CD14-positive monocyte (primary cell): ENCODE measurements at places on chromosomes 2 and 18.

DNA sequence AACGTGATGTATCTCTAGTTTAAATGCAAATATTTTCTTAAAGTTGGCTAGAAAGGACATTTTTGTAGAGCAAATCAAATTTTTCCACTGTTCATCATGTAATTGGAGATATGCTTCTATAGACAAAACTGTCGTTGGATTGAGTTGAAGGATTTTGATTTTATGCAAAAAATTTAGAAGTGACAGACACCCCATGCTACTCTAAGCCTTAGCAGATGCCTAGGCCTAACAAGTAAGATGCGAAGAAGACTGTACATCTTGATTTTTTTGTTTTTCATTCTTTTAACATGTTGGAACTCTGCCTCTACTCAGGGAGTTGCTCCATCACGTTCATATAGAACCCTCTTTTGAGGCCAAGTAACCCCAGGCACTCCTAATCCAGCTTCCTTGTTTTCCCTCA, 331.0 kb downstream of the PARD3B start:
- no peak for DNase-seq

DNA sequence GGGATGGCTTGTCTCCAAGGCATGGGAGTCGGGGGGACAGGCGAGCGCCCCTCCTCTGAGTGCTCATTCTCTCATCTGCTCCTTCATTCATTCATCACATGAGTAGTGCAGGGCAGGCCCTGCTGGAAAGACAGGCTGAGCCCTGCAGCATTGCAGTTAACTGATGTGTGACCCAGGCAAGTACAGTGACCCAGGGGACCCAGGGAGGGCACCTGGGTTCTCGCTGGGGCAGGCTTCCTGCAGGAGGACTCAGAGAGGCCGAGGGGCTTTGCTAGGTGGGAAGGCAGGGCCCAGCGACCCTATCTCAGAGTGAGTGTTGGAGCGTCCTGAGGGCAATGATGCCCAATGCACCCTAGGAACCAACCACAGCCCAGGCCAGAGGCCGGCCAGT, 30.6 kb downstream of the HJURP start:
- DNase-seq, result no peak

- no peak for DNase-seq
Measured at GRCh38 chr18:3130344-3130743, 89.4 kb downstream of the MYOM1 start.

- DNase-seq, result no peak
Measured at GRCh38 chr2:106996171-106996769, 110.3 kb upstream of the ST6GAL2 start.

DNA sequence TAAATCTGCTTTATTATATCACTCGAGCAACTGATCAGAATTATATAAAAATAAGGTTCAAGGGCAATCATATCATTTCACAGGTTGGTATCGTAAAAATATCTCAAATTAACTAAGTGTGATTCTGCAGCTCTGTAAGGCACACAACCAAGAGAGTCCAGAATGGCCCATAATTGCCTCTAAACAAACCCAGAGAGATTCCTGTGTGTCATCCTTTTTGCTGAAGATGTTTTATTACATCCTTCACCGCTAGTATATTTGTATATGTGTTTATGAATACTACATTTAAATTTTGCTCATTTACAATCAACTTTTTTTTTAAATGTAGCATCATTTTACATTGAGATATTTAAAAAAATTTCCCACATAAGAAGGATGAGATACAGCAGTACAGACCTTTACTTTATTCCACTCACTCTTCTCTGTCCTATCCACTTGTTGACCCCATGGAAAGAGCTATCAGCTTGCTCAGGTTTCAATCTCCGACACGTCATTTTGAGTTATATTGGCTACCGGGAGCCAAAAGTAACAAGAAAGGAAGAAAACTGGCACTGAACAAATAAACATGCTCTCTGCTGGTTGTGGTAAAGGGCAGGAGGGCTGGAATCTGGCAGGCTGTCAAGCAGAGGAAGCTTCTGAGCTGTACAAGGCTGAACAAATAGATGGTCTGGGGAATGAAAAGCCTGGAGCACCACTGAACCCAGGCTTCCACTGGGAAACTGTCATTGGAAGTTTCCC, 23.1 kb downstream of the PLA2R1 start:
- no peak for DNase-seq

- DNase-seq, result no peak
Measured at GRCh38 chr2:239716536-239717318, 308.4 kb downstream of the NDUFA10 start.

DNA sequence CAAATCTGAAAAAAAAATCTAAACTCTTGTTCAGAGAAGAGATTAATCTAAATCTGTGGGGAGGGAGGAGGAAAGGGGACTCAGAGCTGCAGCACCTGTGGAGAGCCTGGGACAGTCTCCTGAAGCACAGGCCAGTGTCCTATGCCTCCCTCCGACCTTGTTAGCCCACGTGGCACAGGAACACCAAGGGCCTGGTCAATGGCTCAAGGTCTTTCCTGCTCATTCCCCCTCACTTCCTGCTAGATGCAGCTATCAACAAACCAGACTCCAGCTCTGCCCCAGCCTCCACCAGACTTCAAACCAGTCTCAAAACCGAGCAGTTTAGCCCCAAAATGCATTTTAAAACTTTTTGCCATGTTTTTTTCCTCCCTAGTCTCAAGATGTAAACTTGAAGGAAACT, 20.1 kb upstream of the SULT1C3 start:
- DNase-seq, result no peak

- no peak for DNase-seq
Measured at GRCh38 chr2:224847381-224847780, 131.2 kb upstream of the CCDC195 start.
